ENCODE measurements at places on chromosomes 4 and X. TPM values are rescaled to one million over a fixed set of nuclear protein-coding genes. Genes with fewer than 3 reads are reported as not detected.

- no peak for DNase-seq
These were observed 132.1 kb downstream of the ARHGAP10 start for GRCh38 chr4:147863808-147864472.

DNA sequence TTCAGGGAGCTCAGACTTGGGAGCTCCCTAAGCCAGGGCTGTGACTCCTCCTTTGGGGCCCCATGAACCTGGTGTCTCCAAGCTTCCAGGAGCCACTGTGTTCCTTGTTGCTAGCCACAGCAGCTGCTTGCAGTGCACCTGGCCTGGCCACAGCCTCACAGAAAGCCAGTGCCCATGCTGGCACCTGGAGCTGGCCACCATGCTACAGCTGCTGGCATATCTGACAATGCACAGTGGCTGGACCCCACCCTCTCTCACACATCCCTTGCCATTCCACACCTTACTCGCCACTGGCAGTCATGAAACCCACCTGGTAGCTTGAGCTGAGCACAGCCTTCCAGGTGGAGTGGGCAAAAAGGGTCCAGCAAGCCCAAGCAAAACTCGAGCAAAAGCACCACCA is 441.7 kb downstream of the ARAP2 start:
- DNase-seq = no peak

DNA sequence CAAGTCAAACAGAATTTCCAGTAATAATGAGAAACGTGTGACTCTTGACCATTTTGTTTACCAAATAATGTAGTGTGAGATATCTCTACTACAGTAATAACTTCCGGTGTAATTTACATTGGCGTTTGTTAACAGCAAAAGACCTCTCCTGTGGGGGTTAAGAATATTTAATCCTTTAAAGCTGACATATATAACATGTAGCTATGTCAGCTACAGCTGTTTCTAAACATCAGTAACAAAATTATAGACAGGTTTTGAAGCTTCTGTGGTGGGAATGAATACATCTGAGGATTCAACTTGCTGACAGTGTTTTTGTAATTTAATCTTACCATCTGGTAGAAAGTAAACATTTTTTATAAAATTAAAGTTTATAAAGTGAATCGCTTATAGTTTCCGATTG is 73.6 kb upstream of the TENM3 start:
- no peak for DNase-seq

Gene SPACA5
- not detected for total RNA-seq

DNA sequence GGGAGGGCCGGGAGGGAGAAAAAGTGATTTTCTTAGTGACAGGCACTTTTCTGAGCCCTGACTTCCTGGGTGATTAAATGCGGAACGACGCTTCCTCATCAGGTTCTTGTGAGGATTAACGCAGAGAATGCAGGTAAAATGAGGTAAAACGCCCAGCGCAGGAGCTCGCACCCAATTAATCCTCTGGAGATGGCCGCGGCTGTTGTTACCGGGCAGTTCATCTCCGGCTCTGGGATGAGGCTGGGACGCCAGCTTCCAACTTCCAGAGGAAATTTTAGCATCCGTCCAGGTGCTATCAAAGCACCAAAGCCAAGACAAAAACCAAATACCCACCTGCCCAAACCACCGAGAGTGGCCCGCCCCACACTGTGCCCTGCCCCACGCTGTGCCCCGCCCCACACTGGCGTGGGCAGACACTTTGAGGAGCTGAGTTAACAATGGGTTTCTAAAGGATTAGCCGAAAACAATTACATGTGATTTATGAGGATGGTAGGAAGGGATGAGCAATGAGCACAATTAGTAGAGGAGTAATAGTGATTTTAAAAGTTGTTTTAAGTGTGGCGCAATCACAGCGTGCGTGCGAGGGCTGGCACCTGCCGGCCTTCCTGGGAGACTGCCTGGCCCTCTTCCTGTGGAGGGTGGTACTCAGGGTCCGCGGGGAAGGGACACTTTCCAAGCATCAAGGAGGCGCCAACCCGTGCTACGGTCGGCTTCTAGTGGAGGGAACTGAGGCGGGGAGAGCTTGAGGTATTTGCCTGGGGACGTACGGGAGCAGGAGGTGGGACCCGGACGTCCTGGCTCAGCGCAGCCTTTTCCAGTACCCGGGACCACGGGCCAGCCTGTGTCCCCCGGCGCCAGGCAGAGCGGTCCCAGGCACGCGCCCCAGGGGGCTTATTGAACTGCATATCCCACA is 41.6 kb upstream of the ADRA2C start:
- DNase-seq = no peak

Gene GPR82
- not detected for total RNA-seq

- no peak for DNase-seq
These were observed 16.2 kb upstream of the PUDP start for GRCh38 chrX:7164174-7164573.

Gene RIBC1
- total RNA-seq = 0.27 TPM

Gene MAGEB4
- total RNA-seq = not detected

- no peak for DNase-seq
These were observed 58.0 kb upstream of the H2AZ1 start for GRCh38 chr4:100008048-100008447.

Gene FRMPD4
- total RNA-seq = not detected

Data from Daoy (cell line).